Activated CD4-positive, CD25-positive, alpha-beta regulatory T cell (primary cell): ENCODE measurements at places on chromosomes 4 and X.

DNA sequence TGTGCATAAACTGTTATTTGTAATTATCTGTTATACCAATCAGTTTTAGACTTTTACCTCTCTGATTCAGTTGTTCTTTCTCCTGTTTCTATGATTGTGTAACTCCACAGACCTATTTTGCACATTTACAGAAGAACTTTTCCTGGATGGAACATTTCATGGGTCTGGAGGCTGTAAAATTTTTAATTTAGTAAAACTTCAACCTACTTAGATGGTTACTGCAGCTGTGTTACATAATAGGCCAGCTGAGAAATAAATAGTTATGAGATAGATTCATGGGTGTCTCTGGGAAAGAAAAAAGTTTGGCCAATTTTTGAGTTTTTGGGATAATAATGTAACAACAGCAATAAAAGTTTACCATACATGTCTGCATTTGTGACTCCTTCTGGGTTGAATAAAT, 253.5 kb downstream of the ARHGAP24 start:
- DNase-seq = no peak

GRCh38 chrX:78375894-78376293, 48.5 kb upstream of the CYSLTR1 start:
- no peak for DNase-seq

DNA sequence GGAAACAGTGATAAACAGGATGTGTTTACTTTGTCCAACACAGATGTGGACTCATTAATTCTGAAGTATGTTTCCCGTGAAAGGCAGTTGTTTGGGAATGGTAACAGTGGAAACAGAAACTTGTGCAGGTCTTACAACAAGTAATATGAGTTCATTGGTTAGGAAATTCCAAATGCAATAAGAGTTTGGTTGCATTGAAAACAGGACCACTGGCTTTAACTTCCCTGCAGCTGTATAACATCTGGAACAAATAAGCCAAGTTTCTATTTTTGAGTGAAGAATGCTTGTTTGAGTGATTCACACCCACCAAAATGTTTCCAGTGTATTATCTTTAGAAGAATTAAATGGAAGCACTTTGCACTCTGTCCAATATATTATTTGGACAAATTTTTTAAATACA, 82.4 kb upstream of the BMP3 start:
- no peak for DNase-seq

GRCh38 chrX:13661735-13662288, 8.9 kb downstream of the TCEANC start:
- DNase-seq = no peak

GRCh38 chr4:119053997-119054396, 81.6 kb upstream of the MYOZ2 start:
- no peak for DNase-seq

- no peak for DNase-seq
These were observed 440.1 kb upstream of the SMIM31 start for GRCh38 chr4:164313853-164314252.

DNA sequence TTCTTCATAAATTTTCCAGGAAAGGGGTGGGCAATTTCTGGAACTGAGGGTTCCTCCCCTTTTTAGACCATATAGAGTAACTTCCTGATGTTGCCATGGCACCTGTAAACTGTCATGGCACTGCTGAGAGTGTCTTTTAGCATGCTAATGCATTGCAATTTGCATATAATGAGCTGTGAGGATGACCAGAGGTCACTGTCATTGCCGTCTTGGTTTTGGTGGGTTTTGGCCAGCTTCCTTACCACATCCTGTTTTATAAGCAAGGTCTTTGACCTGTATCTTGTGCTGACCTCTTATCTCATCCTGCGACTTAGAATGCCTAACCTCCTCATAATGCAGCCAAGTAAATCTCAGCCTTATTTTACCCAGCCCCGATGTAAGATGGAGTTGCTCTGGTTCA, 577.8 kb downstream of the NLGN4X start:
- no peak for DNase-seq

GRCh38 chr4:159175085-159175988, 72.5 kb downstream of the RAPGEF2 start:
- DNase-seq = no peak

DNA sequence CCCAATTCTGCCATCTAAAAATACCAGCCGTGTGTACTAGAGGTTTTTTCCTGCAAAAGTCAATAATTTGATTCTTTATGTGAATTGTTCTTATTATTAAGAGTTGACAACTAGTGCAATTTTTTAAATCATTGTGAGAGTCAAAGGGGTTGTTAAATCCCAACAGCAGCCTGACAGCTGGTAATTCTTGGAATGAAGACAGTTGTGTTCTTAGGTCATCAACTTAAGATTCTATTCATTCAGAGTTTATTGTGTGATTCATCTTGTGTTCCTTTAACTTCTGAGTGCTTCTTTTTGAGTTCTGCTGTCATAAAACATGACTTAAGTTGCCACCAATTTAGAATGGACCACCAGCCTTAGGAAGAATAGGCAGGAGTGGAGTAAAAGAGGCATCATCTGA, 329.0 kb downstream of the NAF1 start:
- DNase-seq = no peak

DNA sequence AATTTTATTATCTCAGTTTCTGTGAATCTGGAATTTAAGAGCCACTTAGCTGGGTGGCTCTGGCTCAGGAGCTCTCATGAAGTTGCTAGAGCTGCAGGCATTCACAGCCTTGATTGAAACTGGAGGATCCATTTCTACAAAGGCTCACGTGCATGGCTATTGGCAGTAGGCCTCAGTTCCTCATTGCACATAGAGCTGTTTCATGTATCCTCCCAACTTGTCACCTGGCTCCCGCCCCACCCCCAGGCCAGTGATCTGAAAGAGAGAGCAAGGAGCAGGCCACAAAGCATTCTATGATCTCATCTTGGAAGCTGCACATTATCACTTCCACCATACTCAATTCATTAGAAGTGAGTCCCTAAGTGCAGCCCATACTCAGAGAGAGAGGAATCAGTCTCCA, 18.5 kb upstream of the AP1AR start:
- no peak for DNase-seq

DNA sequence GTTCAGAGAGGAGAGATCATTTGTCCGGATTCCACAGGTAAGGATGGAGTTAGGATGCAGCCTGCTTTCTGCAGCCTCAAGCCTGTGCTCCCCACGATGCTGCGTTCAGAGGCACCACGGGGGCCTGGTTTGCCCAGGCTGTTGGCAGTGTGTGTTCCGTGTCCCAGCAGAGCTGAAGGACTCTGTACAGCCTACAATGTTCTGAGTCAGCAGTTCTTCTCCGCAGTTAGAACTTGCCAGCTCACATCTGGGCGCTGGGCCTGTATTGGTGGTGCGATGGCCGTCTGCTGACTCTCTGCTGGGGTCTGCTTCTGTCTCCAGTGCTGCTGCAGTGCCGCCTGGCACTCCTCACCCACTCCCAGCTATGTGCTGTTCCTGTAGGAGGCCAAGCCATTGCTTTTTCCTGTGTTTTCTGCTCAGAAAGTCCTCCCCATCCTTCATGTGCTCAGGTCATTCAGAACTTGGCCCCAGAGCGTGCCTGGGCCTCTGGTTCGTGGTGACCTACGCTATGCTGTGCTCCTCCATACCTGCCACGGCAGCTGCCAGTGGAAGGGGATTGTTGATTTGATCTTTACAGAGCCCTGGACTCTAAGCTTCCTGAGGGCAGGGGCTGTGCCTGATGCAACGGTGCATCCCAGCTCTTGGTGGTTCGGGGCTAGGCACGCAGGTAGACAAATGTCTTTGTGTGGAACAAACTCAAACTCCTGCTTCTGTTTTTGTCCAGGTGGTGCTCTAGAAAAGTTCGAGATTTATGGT, 42.6 kb upstream of the TADA2B start:
- DNase-seq = no peak

DNA sequence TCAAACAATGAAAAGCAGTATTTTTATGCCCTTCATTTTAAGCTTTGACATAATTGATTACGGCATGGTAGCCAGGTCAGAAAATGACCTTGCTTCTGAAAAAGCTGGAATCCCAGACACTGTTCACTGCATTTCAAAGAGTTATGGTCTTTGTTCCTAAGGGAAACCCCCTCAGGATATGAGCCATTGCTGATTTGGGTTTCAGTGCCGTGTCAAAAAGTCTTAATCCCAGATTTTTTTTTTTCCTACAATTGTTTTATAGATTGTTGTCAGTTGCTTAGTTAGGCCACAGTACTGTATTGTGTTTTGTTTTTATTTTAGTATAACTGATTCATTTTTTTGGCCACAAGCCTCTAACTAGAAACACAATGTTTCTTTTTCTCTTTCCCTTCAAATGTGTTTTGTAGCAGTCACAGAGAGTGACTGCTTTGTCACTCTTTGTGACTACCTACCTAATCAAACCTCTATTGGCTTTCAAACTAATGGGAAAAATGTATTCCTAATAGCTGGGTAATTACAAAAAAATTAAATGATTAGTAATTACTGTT, 10.3 kb downstream of the WDR44 start:
- DNase-seq = no peak

GRCh38 chrX:150258463-150259430, 104.4 kb upstream of the MAMLD1 start:
- no peak for DNase-seq

DNA sequence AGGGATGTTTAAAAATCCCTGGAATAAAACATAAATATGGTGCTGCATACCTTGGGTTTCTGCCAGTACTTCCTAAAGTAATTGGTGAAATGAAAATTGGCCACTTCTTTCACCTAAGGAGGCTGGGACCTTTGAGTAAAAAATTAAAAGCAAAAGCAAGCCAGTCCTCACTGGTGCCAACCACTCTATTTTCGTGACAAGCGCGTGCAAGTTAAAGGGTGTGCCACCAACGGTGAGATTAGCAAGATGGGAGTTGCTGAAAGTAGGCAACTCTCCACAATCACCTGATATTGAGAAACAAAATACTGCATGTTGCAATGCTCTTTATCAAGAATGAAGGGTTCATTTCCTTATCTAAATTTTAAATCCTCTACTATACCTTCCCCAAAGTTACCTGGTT, 19.7 kb upstream of the RTL9 start:
- DNase-seq = no peak

GRCh38 chr4:169102026-169102425, 92.0 kb upstream of the CBR4 start:
- no peak for DNase-seq

- no peak for DNase-seq
These were observed 335.4 kb downstream of the UNC5C start for GRCh38 chr4:95213366-95213765.

- no peak for DNase-seq
These were observed 6.9 kb downstream of the MOB1B start for GRCh38 chr4:70908993-70909556.

DNA sequence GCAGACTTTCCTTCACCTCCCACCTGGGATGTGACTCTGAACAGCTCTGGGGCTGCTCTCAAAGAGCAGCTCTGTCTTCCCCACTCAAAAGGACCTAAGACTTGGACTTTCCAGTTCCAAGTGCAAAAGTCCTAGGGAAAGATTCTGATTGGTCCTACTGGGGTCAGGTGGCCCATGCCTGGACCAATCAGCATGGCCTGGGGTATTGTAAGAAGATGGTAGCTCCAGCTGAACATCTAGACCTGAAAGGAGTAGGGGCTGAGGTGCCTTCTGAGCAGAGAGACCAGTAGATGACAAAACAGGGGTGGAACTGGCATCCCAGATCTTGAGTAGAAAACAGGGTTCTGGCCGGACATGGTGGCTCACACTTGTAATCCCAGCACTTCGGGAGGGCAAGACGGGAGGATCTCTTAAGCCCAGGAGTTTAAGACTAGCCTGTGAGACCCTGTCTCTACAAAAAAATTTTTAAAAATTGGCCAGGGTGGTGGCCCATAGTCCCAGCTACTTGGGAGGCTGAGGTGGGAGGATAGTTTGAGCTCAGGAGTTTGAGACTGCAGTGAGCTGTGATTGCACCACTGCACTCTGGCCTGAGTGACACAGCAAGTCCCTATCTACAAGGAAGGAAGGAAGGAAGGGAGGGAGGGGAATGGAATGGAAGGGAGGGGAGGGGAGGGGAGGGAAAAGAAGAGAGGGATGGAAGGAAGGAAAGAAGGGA, 27.4 kb upstream of the MRFAP1 start:
- no peak for DNase-seq
